Stimulated activated CD4-positive, alpha-beta T cell treated with anti-CD3 and anti-CD28 coated beads, Interleukin-1b, Interleukin-23, amount 100 ng/mL, for 24 hours (primary cell): ENCODE measurements at places on chromosomes 7 and 10.

DNA sequence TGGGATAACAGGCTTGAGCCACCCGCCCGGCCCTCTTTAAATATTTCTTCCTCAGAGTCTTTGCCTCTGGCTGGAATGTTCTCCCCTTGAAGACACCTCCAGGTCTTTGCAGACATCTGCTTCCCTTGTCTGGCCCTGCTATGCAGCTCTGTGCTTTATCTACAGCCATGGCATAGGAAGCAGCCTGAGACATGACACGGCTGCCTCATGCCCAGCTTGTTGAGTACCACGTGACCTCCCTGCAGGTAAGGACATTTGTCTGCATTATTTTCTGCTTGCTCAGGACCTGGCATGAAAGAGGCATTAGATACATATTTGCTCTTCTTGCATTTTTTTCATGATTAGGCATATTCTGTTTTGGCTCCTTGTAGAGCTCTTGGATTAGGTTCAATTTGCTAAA lies 113.8 kb upstream of the KLF6 start:
- DNase-seq, result no peak

GRCh38 chr10:490256-490655 lies 199.2 kb downstream of the DIP2C start:
- DNase-seq, result no peak

DNA sequence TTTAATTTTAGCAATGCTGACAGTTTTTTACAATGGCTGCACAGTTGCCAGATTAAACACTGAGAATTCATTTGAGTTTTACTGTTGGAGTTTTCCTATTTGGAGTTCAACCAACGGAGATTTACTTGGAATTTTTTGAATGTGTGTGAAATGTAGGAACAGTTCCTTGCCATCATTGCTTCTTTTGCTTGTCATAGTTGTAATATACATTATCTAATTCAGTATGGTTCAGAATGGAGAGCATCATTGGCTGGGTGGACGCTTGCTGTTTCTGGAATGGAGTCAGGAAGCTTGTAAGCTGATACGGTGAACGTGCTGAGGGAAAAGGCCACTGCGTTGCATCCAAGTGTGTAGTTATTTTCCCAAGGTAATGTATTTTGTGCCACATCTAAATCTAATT lies 404.3 kb upstream of the KLF6 start:
- no peak for DNase-seq

GRCh38 chr10:129740532-129741279 lies 223.4 kb downstream of the EBF3 start:
- no peak for DNase-seq

- DNase-seq, result no peak
Observed at GRCh38 chr7:129308047-129308446, 83.2 kb downstream of the AHCYL2 start.
